ENCODE measurements at places on chromosomes 5 and 9.

DNA sequence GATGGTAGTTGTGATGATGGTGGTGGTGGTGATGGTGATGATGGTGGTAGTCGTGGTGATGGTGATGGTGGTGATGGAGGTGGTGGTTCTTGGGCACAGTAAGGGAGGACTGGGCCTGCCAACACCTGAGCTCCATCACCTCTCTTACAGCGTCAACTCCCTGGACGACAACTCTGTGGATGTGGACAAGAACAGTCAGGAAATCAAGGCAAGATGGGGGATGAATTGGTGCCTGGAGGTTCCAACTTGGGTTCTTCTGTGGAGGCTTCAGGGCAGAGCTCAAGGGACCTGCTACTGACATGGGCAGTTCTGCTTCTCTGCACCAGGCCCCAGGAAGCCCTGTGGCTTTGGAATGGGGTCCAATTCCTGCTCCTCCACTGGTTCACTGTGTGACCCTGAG lies 17.4 kb downstream of the GPRIN1 start:
- DNase-seq, result no peak

DNA sequence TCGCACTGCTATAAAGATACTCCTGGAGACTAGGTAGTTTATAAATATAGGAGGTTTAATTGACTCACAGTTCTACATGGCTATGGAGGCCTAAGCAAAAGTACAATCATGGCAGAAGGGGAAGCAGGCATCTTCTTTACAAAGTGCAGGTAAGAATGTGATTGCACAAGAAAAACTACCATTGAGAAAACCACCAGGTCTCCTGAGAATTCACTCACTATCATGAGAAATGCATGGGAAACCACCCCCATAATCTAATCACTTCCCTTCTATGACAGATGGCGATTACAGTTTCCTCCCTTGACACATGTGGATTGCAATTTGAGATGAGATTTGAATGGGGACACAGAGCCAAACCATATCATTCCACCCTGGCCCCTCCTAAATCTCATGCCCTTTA lies 121.2 kb upstream of the ST8SIA4 start:
- DNase-seq, result no peak

GRCh38 chr9:88087906-88088305 lies 50.4 kb downstream of the SPATA31C2 start:
- no peak for DNase-seq

DNA sequence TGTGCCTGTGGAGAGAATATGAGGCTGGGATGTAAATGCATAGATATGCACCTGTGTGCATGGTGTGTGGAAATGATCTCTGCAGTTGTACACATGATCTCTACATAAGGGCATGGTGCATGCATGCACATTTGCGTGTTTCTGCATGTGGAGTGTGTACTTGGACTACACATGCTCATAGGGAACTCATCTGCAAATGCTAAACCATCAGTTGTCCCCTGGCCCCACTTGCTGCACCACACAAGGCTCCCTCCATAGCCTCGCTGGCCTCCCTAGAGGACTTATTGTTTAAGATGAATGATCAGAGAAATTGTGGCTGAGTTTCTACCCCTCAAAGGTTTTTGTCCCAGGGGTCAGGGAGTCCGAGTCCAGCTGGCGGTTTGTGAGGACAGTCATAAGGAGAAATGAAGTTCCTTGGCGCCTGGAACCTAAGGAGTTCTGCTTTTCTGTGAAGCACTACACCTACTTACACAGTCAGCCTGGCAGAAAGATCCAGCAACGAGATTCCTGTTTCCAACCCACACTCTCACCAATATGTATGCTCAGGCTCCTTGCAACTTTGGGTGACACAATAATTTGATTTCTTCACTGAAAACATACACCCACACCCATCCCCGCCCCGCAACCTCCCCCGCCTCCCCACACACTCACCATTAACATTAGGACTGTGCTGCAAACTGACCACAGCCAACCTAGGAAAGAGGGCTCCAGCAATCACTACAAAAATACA lies 79.9 kb upstream of the CPEB4 start:
- DNase-seq, result no peak

- no peak for DNase-seq
Measured at GRCh38 chr5:36147681-36148080, 4.0 kb downstream of the LMBRD2 start.

GRCh38 chr5:77139001-77139400 lies 51.9 kb upstream of the ZBED3 start:
- no peak for DNase-seq

DNA sequence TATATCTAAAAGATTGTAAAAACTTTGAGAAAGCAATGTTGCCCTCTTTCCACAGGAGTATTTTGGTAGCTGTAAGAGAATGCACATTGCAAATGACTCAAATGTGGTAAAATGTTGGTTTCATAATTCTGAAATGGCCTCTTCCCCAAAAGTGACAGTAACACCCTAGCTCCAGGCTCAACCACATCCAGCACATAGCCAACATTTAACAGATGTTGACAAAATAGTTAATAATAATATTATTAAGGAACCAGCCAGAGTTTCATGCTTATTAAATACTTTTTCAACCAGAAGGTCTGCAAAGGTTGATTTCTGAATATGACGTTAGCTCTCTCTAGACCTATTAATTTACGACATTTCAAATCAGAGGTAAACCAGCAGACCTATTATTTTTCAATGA lies 1.3 kb downstream of the ANXA1 start:
- no peak for DNase-seq

DNA sequence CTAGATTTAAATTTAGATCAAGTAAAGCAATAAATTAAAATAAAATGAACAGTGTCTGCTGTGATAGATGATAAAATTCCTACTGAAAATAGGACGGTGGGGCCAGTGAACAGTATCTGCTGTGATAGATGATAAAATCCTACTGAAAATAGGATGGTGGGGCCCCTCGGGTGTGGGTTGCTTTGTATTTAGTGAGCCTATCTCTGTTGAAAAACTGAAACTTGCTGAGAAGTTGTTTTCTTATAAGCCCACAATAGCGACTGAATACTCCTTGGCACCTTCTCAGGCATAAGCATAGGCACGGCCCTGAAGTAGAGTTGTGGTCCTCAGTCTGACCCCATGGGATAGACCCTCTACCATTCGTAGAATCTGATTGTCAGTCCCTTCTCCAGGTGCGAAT lies 5.7 kb downstream of the SDHA start:
- no peak for DNase-seq

DNA sequence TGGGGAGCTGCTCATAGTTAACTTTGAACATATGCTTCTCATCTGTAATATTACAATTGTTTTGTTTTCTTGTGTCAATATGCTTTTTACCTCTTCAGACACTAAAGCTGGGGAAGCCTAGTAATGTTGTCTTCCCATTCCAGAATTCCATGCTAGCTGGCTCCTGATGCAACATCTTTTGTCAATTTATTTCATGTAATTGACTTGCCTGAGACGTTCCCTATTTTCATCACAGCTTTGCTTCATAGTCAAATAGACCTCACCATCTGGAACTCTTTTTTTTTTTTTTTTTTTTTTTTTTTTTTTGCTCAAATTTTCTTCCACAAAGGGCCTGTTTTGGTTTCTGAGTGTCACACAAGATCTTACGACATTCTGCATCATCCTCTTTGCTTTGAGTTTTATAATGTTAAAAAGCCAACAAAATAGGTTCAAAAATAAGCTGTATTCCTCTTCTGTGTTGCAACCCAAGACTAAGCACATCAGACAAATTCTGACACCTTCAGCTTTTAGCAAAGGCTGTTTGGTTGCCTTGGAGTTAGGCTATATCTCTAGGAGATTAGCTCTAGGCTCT lies 235.2 kb downstream of the NR3C1 start:
- no peak for DNase-seq

GRCh38 chr9:76810377-76810957 lies 46.2 kb downstream of the PCA3 start:
- DNase-seq, result no peak

- peak; percentile 3 for DNase-seq
Measured at GRCh38 chr9:75889977-75890471, 449 bp upstream of the PCSK5 start.

DNA sequence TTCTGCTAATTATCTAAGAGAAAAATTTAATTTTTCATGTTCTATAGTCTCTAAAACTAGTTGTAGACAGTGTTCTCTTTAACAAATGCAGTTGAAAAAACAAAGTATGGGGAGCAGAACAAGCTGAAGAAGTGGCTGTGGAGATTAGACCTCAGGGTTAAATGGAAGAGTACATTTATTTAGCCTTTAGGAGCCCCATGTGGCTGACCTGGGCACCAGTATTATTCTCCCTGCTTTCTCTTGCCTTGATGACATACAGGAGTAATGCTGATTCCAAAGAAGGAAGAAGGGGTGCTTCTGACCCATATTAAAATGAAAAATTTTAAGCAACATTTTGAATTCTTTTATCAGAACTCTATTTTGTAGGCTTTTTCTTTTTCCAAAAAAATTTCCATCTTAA lies 312.3 kb upstream of the RIOK2 start:
- DNase-seq, result no peak

DNA sequence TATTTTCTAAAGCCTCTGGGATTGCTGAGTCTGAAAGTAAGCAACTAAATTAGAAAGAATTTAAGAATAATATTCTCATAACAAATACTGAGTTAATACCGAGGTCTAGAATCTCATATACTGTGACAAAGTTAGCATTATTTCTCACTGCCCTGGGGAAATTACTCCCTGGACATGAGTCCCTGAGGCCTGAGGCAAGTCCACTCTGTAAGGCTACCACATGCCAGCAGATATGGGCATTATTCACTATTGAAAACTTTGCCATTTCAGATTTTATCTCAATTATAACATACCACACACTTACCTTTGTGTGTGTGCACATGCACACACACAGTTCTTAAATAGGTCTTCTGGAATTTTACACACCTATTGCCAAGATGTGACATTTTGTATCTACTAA lies 22.9 kb downstream of the ELL2 start:
- no peak for DNase-seq

- no peak for DNase-seq
Measured at GRCh38 chr5:148620696-148621095, 33.6 kb downstream of the HTR4 start.

DNA sequence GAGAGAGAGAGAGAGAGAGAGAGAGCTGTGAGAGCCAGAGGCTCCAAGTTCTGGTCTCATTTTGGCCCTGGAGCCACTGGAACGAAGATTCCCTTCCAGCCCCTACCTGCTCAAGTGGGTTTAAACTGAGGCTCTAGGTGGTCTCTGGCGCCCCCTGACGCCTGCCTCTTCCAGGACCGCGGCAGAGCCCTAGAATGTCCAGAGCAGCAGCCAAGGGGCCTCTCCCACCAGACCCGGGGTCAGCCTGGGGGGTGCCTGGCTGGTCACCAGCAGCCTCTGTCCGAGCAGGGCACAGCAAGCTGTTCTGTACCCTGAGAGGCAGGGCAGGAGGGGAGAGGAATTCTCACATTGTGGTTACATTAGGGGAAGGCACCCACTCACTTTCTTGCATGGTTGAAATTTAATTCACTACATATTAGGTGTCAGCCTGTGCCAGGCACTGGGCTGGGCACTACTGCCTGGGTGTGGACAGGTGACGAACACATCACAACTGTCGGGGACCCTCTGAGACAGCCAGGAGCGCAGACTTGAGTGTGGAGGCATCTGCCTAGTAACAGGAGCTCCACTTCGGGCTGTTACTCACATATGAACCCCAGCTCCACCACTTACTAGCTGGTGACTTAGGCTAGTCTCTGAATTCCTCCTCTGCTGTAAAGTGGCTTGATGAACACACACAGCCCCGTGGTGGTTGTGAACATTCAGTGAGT lies 44.5 kb downstream of the AMBP start:
- DNase-seq, result no peak

DNA sequence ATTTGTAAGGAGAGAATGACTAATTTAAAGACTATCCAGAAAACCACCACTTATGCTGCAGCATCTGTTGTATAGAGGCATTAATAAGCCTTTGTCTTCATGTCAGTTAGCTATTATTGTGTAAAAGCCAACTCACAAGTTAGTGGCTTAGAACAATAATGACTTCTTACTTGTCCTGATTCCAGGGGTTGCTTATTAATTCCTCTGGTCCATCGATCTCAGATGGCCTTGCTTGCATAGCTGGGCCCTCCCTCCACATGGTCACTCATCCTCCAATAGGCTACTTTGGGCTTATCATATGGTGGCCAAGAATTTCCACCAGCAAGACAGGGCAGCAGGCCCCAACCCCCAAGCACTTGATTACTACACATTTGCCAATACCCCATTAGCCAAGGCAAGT lies 44.5 kb upstream of the STK32A start:
- DNase-seq, result no peak

GRCh38 chr9:110767559-110768063 lies 99.0 kb downstream of the MUSK start:
- no peak for DNase-seq

GRCh38 chr9:86413971-86414880 lies 60.0 kb upstream of the TUT7 start:
- no peak for DNase-seq

GRCh38 chr9:28264368-28264767 lies 691.1 kb upstream of the C9orf72 start:
- no peak for DNase-seq

DNA sequence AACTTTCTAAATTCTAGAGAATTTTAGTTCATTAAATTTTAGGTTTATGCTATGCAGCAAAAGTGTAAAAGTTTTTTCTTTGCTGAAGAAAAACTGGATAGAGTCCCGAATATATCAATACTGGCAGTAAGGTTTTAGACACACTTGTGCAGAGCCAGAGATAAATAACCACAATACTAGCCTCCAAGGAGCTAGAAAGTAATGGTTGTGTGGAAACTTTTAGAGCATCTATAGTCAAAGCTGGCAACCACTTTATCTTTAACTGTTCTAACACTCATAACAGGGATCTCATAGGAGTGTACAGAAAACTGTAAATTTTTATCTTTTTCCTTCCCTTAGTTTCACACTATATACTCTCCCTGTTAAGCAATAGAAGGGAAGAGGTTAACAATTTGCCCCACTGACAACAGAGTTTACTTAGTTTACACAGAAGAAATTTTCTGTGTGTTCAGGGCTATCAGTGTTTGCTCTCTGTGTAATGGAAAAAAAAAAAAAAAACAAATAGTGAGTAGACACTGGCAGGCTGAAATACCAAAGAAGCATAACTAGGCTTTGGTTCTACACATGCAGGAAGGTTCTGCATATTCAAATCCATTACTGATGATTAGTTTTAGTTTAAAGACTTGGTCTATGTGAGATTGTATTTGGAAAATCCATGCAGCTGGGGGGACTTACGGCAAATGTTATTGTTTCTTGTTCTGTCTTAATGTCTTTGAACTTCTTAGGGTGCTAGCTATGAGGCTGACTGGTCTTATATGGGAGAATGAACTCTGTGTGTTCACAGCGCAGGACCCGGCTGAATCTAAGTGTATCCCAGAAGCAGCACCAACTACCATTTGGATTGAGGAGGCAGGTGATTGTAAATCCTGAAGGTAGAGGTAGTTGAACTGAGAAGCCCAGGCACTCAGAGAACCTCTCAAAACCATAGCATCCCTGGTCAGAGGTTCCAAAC lies 187.6 kb downstream of the PCSK1 start:
- no peak for DNase-seq

- no peak for DNase-seq
Measured at GRCh38 chr9:76586390-76587314, 127.7 kb downstream of the GCNT1 start.

GRCh38 chr5:135444360-135444759 lies 2.8 kb downstream of the DCANP1 start:
- no peak for DNase-seq

- DNase-seq, result no peak
Measured at GRCh38 chr5:122078116-122079110, at the start of gene LOX. Gene LOX (minus strand): TSS chr5:122078259. CDS start chr5:122077985, 274 bp downstream.

GRCh38 chr9:95499847-95500246 lies 16.9 kb downstream of the PTCH1 start:
- no peak for DNase-seq

GRCh38 chr9:19101203-19101602 lies 1.5 kb downstream of the HAUS6 start:
- DNase-seq, result no peak
